ENCODE measurements at places on chromosomes 3 and 15.
A peak's percentile ranks its signal among the peaks of the same experiment; 100 is the strongest.

- DNase-seq = no peak
Observed at GRCh38 chr3:106345353-106346027, 476.7 kb upstream of the CBLB start.

DNA sequence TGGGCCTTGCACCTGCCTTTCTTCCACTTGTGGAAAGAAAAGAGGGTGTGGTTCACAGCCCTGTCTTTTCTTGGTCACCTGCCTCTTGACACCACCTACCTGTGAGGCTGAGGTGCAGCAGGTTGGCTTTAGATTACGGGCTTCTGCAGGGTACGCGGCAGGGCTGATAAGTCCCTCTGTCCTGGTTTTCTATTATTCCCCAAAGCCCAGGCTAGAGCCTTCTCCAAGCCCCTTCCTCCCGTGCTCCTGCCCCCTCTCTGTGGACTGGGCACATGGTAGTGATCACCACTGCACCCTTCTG lies 44.8 kb upstream of the HACD2 start:
- DNase-seq = no peak

GRCh38 chr3:66037330-66037985 lies 1.3 kb downstream of the MAGI1 start:
- no peak for DNase-seq

DNA sequence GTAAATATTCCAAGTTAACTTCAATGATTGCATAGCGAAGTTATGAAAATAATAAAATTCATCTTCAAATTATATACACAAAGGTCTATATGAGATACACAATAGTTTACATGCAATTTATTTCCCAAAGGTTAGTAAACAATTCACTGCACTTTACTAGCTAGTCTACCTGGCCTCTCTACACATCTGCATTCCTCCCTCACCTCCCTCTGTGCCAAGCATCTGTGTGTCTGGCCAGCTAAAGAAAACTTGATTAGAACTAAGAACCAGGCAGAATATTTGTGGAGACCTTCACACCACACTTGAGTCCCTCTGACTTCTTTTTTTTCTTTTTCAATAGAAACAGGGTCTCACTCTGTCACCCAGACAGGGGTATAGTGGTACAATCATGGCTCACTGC lies 61.4 kb downstream of the LRRFIP2 start:
- no peak for DNase-seq

- DNase-seq = peak; percentile 35
Observed at GRCh38 chr3:142976621-142977398, 13.3 kb upstream of the PAQR9 start.

- DNase-seq = no peak
Observed at GRCh38 chr3:123449997-123450604, 1.2 kb upstream of the ADCY5 start.

GRCh38 chr15:24857763-24858162 lies 97.0 kb upstream of the SNRPN start:
- no peak for DNase-seq

DNA sequence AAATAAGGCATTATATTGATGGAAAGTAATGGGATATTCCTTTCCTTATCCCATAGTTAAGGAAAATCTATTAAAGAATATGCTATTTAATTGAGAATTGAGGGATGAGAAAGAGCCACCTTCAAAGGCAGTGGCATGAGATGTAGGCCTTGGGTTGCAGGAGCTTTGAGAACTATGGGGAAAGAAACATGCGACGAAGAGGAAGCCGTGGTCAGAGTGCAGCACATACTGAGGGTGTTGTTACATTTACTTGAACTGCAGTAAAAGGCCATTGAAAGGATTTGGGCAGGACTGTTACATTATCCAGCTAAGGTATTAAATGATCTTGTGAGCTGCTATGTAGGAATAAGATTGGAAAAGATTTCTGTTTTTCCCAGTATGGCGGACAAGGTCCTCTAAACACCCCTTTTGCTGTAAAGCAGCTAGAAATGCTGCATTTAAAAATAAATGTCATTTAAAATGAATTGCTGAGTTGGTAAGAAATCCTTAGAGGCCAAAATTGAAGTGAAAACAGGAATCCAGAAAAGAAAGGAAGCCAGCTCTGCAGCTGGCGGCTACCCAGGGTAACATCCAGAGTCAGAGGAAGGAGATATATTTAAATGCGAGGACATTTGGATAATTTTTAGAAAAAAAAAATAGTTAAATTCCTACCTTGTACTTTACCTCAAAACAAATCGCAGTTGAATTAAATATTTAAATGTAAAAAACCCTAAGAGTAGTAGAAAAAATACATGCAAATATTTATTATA lies 61.7 kb downstream of the IL1RAP start:
- no peak for DNase-seq

DNA sequence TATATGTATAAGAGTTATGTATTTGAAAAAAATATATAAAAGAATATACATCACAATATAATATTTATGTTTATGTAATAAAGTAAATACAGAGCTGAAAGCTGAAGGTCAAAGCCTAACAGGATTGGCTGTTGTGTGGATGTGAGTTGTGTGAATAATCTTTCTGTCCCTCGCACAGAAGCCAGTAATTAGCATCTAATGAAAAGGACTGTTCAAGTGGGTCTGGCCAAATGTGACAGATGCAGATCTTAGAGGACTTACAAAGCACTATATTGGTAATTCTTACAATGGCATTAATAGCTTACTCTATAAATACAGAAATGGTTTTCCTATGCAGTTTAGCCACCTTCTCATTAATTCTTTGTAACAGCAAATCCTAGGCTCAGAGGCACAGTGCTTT lies 2.4 kb downstream of the MKRN3 start:
- no peak for DNase-seq

- DNase-seq = no peak
Observed at GRCh38 chr3:116863822-116864589, 154.4 kb downstream of the TUSC7 start.

GRCh38 chr3:9351709-9352126 lies 11.1 kb upstream of the THUMPD3 start:
- no peak for DNase-seq

GRCh38 chr15:40407330-40407990 lies 1.9 kb downstream of the IVD start:
- DNase-seq = no peak

- DNase-seq = peak; percentile 50
Observed at GRCh38 chr3:55484801-55485791, 2.0 kb downstream of the WNT5A start.

DNA sequence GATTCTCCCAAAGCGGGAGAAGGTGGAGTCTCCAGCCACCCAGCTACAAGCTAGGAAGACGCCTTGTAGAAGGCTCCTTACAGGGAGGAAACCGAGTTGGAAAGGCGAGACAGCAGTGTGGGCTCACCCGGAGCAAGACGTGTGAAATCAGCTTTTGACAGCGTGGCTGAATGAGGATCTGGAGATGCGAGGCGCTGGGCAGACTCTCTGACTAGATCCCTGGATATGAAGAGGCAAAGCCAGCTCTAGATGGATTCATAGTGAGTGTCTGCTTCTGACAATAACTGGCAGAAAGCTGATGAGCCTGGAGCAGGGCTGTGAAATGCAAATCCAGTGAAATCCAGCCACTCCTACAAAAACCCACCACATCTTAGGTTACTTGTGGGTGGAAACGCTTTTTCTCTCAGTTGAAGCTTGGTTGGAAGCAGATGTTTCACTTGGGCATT lies 41.0 kb downstream of the GOLGA6A start:
- DNase-seq = no peak

DNA sequence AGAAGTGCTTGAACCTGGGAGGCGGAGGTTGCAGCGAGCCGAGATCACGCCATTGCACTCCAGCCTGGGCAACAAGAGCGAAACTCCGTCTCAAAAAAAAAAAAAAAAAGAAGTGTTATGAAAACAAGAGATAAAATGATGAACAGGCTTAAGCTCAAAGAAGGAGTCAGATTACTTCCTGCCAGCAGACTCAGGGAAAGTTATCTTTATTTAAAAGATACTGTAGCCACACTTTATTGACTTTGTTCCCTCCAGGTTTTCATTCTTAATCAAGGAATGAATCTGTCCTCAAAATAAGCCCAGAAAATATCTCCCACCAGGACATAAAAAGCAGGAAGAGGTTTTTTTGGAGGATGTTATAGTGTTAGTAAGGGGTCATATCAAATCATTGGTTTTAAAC lies 176.5 kb upstream of the KCNMB2 start:
- DNase-seq = no peak

DNA sequence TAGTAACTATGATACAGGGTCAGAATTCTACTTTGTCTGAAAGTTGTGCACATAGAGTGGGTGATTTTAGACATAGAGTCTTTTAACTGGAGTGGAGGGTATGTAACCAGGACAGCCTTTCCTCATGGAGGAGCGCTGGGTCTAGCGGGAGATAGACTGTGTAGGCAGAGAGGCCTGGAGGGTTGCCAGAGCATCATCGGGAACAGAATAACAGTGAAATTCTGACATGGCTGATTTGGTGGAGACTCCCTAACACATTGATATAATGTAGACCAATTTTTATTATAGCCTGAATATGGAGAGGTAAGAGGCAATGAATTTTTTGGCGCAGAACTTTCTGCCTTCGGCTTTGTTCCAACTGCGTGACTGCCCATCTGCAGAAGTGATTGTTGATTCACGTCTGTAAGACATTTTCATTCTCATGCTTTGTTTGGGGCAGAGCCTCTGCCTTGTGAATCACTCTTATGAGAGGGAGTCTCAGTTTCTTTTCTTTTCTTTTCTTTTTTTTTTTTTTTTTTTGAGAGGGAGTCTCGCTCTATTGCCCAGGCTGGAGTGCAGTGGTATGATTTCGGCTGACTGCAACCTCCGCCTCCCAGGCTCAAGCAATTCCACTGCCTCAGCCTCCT lies 16.0 kb downstream of the LPP start:
- DNase-seq = no peak

DNA sequence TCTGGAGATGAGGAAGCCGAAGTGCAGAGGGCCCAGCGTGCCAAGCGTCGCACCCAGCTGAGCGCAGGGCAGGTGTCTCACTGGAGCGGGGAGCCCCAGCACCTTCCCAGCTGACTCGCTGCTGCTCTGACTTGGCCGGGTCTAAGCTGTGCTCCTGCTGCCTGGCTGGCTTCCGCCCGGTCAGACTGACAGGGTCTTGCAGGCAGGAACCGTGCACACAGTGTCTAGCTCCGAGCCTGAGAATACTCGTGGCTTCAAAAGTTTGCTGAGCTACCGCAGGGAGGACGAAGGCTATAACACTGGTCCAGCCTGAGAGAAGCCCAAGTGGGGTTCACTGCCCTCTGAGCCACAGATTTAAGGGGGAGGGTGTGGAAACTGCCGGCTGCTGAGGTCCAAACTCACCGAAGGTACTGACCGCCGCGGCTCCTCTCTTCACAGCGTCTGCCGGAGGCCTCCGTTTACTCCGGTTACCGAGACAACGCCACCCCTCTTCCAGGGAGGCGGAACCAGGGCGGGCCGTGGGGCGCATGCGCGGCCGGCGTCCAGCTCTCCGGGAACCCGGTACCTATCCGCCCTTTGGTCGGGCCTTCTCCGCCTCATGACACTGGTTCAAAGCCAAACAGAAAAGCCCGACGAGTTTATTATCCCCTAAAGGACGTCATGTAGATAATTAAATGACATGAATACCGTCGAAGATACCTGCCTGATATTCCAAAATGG lies at the start of gene CFAP44:
Gene CFAP44 (minus strand): TSS at position 443 of the 720 bp plus-strand sequence. CDS start 7,829 bp downstream, outside the sequence.
- DNase-seq = peak; percentile 57

DNA sequence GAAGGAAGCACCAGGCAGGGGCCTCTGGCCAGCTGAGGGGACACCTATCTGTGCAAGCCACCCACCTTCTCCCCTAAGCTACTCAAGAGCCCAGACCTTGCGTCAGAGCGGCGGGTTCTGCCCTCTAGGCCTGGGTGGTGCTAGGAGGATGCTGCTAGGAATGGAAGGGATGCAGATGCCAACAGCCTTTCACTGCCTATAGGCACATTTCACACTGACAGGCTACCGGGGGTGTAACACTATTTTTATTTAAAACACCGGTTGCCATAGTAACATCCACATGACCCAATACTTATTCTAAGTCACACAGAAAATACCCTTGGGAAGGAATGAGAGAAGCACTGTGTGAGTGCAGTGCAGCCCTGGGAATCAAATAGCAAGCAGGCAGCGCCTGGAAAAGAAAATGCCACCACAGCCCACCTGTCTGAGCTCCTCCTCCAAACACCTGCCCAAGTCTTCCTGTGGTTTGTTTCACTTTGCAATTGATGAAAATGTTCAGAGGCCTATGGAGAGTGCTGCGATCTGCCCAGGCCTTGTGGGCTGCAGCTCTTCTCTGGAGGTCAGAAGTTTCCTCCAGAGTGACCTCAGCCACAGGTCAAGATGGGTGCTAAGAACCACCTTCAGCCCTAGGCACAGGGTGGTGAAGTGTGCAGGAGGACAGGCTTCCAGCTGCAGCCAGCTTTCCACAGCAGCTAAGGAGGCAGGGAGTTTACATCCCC lies 113.5 kb upstream of the TOPAZ1 start:
- DNase-seq = no peak

DNA sequence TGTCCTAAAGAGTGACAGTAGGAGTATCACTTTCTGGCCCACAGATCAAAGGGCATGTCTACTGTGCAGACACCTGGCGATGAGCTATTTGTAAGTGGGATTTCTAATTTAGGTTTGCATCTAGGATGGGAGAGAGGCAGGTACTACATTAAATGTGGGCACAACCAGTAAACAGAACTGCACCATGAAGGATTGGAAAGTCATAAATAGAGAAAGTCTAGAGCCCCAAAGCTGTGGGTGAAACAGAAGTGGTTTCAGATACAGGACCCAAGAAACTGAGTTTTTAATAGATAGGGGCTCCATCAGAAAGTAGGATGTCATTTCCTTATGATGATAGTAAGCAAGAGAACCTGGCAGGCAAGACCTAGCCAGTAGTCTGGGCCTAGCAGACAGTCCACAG lies 35.2 kb upstream of the SPPL2A start:
- DNase-seq = no peak

- no peak for DNase-seq
Observed at GRCh38 chr15:50164458-50164857, 17.5 kb upstream of the SLC27A2 start.

GRCh38 chr3:99434190-99434589 lies 204.2 kb upstream of the COL8A1 start:
- no peak for DNase-seq

DNA sequence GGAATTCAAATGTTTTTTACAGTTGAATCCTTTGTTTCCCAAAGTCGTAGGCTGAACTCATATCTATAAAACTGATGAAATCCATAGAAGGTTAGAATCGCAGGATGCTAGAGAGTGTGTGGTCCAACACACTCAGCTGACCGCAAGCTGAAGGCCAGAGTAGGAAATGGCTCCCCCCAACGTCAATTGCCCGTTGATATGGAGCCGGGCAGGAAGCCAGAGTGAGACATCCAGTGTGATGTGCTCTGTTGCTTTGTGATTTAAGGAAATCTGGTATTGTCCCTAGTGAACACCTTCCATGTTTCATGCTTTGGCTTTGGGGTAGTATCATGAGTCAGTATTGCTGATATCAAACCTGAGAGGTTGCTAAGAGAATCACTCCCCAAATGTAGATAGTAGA lies 5.8 kb upstream of the MEX3B start:
- no peak for DNase-seq

DNA sequence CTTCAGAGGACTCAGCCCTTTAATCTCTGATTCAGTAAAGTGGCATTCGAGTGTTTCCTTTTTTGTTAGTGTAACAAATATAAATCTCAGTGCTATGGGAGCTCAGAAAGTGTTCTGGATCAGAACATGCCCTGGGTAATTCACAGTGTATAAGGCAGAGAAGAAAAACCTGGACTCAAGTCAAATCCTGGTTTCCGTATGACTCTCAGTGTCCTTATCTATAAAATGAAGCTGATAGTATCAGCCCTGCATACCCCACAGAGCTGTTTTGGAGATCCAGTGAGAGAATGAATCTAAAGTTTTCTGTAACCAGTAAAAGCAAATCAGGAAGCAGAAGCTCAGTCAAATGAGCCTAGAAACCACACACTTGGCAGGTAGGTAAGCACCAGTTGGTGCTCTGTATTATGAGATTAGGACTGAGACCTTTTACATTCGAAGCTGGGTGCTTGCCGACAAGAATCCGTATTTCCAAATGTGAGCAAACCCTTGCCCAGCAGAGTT lies 67.2 kb downstream of the IL1RAP start:
- DNase-seq = no peak
